Forelimb muscle (tissue), 1 donor: ENCODE measurements at places on chromosomes 11 and 22.
A peak's percentile ranks its signal among the peaks of the same experiment; 100 is the strongest.

GRCh38 chr11:129090056-129090455 is 102.1 kb downstream of the ARHGAP32 start:
- no peak for DNase-seq

DNA sequence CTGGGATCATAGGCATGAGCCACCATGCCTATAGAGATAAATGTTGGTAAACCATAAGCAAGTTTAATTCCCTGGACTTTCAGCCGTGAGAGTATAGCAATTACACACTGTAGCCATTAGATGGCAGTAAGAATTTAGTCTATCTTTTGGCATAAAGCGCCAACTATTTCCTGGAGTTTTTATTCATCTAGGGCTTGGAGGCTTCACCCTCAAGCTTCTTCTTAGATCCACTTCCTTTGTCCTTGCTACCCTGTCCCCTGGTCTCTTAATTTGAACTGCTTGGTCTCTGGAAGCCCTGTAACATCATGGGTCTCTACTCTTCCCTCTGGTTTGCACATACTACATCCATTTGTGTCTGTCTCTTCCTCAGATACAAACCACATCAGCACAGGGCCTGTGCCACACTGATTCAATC is 38.2 kb downstream of the OR10A6 start:
- DNase-seq = peak; percentile 19

DNA sequence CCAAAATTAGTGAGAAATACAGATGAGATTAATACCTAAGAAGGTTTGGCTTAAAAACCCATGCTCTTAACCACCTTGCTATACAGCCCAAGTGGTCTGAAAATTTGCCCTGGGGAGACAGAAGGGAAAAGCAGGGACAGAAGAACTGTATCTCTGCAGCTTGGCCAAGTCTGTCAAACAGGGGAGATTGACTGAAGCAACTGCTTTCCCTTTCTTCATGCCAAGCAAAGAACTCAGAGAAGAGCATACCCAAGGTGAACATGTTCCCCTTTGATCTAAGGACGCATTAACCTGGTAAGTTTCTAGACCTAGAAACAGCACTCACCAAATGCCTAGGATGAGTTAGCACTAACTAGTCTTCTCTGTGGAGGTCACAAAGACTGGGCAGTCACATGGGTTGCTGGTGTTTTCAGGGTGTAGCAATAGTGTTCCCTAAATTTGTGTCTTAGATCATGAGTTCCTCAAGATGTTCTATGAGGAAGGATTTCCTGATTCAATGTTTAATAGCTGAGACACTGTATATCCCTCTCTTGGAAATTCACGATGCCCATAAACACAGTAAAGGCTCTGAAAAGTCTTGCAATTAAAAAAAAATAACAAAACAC is 75.6 kb upstream of the GRAMD1B start:
- no peak for DNase-seq

GRCh38 chr11:66242095-66242765 is 26.2 kb upstream of the RAB1B start:
- DNase-seq = no peak

DNA sequence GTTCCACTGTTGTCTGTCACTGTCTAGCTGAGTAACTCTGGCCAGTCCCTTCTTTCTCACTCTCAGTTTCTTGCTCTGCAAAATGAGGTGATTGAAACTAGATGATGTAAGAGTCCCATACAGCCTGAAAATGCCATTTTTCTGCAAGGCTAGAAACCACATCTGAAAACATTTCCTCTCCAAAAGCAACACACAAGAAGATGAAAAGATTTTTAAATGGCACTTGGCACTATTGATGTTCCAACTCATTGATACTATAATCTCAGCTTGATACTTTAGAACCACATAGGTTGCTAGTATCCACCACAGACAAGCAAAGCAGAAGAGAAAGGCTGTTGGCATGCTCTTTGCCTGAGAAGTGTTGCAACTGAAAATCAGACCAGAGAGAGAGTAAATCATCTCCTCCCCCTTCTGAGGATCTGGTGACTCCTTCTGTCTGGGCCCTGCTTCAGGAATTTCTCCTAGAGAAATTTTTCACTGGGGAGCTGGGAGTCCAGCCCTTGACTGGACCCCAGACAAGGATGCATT is 1217.9 kb downstream of the LRRC4C start:
- peak; percentile 40 for DNase-seq

GRCh38 chr22:43921370-43921769 is 2.2 kb upstream of the PNPLA3 start:
- no peak for DNase-seq

GRCh38 chr11:97905671-97906070 is 1115.1 kb upstream of the CNTN5 start:
- no peak for DNase-seq

GRCh38 chr11:120675171-120675570 is 163.6 kb downstream of the GRIK4 start:
- DNase-seq = no peak

DNA sequence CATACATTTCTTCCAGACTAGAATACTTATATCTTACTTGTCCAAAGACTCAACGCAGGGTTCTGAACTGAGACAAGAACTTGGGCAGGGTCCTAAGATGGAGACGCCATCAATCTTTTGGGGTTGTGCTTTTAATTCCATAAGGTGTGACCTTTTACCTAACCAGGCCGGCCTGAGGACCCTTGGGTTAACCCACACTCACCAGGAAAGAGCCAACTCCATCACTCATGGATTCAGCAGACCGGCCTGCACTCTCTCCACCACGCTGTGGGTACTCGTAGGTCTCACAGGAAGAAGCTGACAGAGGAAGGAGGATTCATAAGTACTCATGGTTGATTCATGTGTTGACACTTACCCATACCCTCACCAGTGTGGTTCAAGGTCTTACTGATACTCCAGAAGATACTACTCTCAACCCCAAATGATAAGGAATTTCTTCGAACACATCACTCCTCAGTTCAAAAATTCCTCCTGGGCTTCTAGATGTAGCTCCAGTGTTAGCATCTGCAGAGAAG is 36.2 kb downstream of the USP35 start:
- DNase-seq = no peak
